Calu3 (cell line): ENCODE measurements at places on chromosomes 12 and 14. TPM values are rescaled to one million over a fixed set of nuclear protein-coding genes. Genes with fewer than 3 reads are reported as not detected.

Gene NAV3
- 2.0 and 4.1 TPM in 2 replicates for total RNA-seq

- DNase-seq, result no peak
These were observed 39.0 kb downstream of the YAF2 start for GRCh38 chr12:42199007-42199406.

Gene GPR84
- not detected in 2 replicates for total RNA-seq

Gene OTOGL
- total RNA-seq, result 0.05 and 0.09 TPM in 2 replicates

GRCh38 chr12:15600223-15600935, 188.8 kb downstream of the EPS8 start:
- no peak for DNase-seq

Gene TMEM229B
- total RNA-seq, result 0.76 and 2.5 TPM in 2 replicates

DNA sequence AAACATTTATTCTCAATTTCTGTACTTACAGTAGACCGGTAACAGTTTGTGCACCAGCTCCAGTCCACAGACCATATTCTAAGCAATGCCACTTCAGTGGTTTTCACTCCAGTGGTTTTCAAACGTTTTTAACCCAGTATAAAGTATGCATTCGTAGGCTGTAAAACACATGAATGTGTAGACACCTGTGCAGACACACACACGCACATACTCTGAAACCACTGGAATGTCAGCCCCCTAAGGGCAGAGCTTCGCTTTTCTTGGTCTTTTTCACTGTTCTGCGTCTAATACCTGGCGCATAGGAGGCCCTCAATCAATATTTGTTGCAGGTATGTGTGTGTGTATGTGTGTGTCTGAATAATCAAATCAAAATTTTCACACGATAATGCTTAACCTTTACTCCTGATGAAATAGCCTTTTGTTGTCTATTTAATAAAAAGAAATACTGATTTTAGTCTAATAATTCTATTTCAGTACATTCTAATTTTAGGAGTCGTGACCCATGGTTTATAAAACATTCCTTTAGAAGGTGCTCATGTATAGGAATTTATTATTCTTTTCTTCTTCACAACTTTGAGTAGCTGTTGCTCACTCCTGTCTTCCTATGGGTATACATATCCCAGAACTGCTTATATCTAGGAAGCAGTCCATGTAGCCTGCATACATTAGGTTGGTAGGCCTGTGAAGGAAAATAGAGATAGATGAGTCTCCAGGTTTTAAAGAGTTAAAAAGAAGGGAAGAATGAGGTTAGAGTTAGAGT, 73.6 kb upstream of the REP15 start:
- no peak for DNase-seq

Gene APOF
- total RNA-seq, result not detected in 2 replicates

Gene OR4E2
- not detected in 2 replicates for total RNA-seq

Gene PSMC1
- 147 and 149 TPM in 2 replicates for total RNA-seq

DNA sequence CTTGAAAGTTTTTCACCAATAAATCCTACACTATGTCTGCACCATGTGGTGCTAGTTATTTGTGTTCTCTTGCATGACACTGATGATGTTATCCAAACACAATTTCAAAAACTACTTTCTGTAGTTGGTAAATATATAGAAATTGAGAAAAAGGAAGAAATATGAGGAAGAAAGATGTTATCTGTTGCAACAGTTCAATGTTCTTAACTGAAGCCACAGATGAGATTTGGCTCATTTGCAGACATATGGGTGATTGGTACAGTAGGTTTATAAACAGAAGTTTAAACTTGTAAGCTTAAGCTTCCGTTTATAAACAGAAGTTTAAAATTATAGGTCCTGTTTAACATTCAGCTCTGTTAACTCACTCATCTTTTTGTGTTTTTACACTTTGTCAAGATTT, at the start of gene CLEC12A:
Gene CLEC12A, plus strand, starts transcription at position 229 of the 400 bp plus-strand sequence. CDS start 188 bp downstream, outside the sequence.
- DNase-seq, result no peak

DNA sequence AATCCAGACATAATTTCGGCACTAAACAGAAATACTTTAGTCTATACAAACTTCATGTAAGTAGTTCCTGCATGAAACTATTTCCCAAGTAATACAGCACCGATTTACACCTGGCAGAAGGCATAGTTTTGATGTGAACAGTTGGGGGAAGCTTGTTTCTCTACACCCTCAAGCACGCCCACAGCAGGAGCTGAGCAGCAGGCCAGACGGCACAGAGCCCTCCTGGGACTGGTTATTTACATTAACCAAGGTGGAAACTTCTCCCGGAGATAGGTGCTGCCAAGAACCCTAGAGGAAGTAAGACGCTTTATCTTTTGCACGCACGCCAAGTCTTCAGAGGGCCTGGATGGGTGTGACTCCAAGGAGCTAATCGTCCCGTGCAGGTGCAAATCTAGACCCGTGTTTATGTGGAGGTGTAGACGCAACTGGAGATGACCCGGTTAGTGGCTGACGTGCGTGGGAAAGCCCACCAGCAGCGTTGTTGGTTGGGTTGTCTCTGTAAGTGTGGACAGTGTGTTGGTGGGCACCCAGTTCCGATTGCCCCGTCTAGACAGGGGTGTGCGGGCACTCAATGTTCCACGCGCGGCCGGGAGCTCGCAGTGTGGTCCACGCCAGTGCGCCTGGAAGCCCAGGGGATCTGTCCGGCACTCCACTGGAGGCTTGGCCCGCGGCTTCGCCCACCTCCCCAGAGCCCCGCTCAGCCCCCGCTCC, 767 bp upstream of the TCP11L2 start:
- DNase-seq, result peak; percentile 82

Gene NR1H4
- 5.2 and 9.6 TPM in 2 replicates for total RNA-seq

GRCh38 chr12:82838131-82838551, 151.4 kb downstream of the TMTC2 start:
- DNase-seq, result no peak

Gene P2RX2
- total RNA-seq, result not detected in 2 replicates

DNA sequence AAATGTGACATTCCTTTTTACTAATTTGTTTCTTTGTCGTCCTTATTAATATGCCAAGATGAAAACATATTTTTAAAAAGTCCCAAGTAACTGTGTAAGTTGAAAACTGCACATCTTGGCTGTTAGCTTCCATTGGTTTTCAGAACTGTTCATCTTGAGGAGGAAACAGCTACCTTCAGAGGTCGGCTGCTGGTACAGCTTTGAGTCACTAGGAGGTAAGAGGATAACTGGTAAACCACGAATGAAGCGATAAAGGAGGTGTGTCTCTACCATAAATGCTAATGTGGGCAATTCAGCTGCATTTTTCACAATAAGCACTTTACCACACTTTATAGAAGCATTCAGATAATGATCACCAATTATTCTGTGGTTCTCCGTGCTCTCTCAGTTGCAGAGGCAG, 137.5 kb upstream of the KRAS start:
- DNase-seq, result no peak

DNA sequence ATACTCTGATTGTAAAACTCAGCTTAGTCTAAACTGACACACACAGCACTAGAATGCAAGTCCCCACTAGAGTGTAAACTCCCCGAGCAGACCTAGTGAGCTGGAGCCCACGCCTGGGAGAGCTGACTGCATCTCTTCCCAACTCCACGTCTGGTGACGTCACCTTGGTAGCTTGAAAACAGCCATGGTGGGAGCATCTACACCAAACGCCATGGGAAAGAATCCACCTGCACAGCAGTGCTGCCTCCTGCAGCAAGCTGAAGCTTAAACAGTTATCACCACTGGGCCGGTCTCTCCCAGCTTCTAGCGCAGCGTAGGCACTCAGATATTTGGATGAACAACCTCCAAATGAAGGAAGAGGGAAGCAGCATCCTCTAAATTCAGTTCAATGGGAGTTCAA, 4.3 kb upstream of the PAPLN start:
- DNase-seq, result no peak

Gene KERA
- not detected in 2 replicates for total RNA-seq

DNA sequence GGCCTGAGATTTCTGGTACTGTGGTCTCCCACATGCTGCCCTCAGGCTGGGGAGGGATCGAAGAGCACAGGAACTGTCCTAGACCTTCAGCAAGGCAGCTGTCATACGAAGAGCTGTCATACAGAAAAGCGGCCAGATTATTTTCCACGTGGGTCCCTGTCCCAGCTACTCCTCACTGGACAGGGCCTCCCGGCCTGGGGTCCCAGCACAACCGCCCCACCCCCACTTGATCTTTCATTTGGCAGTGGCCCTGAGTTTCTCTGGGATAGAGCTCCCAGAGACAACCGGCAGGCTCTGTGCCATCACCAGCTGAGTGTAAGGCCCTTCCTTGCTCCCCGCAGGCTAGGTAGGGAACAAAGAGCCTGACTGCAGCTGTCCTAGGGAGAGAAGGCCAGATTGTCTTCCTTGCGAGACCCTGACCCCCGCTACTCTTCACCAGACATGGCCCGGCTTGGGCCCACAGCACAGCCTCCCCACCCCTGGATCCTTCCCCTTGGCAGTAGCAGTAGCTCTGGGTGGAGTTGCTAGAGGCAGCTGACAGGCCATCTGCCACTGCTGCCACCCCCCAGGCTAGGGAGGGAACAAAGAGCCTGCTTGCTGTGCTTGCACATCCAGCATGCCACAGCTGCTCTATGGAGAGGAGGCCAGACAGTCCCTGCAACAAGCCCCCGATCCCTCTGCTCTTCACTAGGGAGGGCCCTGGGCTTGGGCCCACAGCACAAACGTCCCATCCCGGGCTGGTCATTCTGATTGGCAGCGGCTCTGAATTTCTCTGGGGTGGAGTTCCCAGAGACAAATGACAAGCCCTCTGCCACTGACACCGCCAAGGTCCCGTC, 3.1 kb upstream of the OR4N2 start:
- no peak for DNase-seq

DNA sequence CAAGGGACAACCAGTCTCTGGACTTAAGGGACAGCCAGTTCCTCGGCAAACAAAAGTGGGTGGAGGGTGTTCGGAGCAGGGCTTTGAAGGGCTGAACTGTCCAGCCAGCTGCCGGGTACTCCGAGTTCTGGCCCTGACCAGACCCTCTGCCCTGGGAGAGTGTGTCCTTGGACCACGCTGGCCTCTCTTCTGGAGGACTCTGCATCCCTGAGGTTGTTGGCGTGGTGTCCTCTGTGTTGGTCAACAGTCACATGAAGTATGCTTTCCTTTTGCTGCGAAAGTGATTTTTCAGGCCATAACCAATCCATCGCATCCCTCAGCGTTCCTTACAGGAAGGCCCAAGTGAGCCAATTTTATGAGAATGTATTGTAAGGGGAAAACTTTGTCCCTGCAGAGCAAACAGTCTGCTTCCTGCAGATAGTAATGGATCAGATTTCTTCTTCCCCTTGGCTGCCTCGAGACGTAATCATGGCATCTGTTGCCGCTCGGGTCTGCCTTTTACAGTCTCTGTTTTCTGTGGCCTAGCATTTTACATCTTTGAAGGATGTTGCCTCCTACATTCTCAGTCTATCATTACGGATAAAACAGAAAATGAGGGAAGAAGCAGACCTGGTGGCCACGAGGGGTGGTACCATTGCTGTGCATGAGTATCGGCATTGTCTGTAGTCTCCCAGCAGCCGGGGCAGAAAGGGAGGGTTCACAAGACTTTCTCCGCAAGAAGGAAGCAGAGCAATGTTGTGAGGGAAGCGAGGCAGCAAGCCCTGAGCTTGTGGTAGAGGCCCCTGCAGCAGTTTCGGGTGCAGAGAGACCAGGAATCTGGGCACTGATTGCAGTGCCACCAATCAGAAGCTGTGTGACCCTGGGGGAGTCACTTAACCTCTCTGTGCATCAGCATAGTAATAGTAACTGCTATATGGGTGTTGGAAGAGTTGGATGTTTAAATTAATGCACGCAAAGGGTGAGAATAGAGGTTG, 47.4 kb downstream of the SMIM41 start:
- no peak for DNase-seq

DNA sequence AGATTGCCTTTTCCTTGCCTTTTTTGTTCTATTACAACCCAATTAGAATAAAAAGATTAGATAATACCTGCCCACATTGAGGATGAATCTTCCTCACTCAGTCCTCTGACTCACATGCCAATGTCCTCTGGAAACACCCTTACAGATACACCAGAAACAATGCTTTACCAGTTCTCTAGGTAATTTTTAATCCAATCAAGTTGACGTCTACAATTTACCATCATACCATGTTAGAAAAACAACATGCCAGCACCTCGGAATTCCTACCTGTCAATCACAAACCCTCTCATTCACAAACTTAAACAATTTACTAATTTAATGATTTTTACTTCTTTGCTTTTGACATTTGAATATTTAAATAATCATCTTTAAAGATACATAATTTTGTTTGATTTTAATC, 953.8 kb downstream of the TRHDE start:
- no peak for DNase-seq

- DNase-seq, result no peak
These were observed 85.0 kb downstream of the LLPH start for GRCh38 chr12:66045506-66045905.

DNA sequence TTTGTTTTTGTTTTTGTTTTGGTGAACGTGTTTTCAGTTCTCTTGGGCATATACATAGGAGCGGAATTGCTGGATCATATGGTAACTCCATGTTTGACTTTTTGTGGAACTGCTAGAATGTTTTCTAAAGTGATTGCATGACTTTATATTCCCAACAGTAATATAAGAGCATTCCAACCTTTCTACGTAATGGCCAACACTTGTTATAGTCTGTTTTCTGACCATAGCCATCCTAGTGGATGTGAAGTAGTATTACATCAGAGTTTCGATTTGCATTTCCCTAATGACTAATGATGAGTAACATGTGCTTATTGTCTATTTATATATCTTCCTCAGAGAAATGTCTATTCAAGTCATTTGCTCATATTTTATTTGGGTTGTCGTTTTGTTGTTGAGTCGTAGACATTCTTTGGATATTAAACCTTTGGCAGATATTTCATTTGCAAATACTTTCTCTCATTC, 268.7 kb downstream of the AEBP2 start:
- no peak for DNase-seq

DNA sequence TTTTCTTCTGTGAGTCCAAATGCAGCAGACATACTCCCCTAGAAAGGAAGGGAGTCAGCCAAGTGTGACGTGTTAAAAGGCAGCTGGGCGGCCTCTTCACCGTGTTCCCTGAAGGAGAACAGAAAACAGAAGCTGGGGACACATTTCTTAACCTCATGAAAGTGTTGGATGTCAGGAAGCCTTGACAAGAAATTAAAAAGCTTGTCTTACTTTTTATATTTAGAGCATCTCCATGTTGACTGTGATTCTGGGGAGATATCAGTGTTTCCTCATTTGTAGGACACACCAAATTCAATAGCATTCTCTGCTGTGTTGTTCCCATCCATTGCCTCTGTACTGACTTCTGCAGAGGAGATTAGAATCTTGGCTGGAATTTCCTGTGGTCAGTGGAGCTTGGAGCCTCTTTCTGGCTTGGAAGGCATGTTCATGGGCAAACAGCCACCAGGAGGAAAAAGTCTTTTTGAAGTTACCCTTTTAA, 93.7 kb downstream of the RMST start:
- peak; percentile 44 for DNase-seq

- DNase-seq, result no peak
These were observed 45.8 kb downstream of the MIA2 start for GRCh38 chr14:39279515-39279914.

Gene REC8
- total RNA-seq, result 37.5 and 42.7 TPM in 2 replicates

GRCh38 chr12:131912518-131913274, 16.4 kb upstream of the PUS1 start:
- peak; percentile 98 for DNase-seq

Gene PLA2G1B
- total RNA-seq, result not detected in 2 replicates

GRCh38 chr12:9027161-9028059, 38.1 kb downstream of the KLRG1 start:
- DNase-seq, result no peak
